HAP-1 (cell line): ENCODE measurements at places on chromosomes 5 and 9.
A peak's percentile ranks its signal among the peaks of the same experiment; 100 is the strongest.

GRCh38 chr9:73152543-73152844, 829 bp downstream of the ANXA1 start:
- DNase-seq: no peak

- DNase-seq: no peak
Observed at GRCh38 chr9:79193001-79193400, 378.8 kb upstream of the TLE4 start.

- no peak for DNase-seq
Observed at GRCh38 chr5:6705088-6705487, 8.1 kb upstream of the TENT4A start.

DNA sequence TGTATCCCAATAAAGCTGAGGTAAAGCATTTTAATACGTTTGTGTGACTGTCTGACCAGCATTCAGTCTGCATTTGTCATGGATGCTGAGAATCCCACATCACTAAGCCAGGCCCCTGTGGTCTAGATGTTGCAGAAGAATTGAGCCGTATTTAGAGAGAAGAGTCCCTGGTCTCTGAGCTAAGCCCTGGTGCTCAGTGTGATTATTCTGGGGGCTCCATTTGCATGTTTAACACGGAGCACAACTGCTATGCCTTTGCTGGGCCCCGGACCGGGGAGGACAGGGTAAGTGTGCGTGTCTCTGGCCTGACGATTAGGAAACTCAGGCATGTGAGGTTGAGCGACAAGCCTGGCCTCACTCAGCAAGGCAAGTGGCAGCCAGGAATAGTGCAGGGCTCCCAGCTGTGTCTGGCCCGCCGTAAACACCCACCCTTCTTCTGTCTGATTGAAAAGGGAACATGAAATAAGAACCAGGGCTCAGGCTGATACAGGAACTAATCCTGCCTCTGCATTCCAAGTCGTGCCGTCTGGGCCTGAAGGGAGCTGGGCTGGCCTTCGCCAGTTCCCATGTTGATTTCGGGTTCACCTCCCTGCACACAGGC, 22.3 kb downstream of the FAM78A start:
- DNase-seq: no peak

DNA sequence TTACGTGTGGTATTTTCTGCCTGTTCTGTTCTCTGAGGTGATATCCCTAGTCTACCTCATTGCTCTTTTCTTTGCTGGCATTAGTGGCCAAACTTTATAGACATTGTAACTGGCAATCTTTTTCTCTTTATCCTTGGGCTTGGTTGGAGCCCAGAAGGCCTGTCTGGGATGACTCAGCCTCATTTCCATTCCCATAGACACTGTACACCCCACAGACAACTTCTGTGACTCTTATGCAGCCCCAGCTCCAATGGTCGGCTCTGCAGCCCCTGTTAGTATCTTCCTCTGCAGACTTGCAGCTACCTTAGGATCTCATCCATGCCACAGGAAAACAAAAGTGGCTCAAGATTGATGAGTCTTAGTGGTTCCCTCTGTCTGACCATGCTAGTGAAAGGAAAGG, 79.8 kb downstream of the CFAP95 start:
- no peak for DNase-seq

DNA sequence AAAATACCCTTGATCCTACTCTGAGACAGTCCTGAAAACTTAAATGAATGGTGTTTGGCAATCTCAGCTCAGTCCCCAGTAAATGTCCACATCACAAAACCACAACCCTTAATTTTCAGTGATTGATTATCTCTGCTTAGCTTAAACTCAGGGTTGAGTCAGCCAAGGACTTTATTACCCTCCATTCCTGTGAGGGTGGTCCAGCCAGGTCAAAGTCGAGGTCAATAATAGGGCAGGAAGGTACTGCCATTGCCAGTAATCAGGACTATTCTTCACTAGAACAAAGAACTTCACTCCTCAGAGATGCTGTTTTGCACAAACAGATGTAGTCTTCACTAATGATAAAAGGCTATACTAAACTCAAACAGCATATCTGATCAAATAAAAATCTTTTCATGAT, 499.4 kb downstream of the ISL1 start:
- no peak for DNase-seq

DNA sequence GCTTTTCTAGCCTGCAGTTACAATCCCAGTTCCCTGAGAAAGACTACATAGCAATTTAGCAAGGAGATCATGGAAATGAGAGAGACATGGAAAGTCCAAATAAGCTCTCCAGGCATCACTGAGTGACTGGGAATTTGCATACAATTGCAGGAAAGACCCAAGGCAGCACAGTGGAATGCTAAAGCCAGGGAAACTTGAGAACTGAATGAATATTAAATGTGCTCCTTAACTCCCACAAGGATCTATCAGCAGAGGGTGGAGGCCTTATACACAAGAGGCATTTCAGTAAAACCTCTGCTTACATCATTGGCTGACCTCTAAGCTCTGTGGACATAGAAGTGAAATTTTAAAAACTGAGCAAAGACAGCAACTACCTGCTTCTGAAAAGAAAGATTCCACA, 355.6 kb upstream of the DAB2 start:
- DNase-seq: no peak

- no peak for DNase-seq
Observed at GRCh38 chr9:134626571-134627416, 14.8 kb upstream of the COL5A1 start.

- no peak for DNase-seq
Observed at GRCh38 chr9:37998881-37999587, 70.0 kb downstream of the SHB start.

DNA sequence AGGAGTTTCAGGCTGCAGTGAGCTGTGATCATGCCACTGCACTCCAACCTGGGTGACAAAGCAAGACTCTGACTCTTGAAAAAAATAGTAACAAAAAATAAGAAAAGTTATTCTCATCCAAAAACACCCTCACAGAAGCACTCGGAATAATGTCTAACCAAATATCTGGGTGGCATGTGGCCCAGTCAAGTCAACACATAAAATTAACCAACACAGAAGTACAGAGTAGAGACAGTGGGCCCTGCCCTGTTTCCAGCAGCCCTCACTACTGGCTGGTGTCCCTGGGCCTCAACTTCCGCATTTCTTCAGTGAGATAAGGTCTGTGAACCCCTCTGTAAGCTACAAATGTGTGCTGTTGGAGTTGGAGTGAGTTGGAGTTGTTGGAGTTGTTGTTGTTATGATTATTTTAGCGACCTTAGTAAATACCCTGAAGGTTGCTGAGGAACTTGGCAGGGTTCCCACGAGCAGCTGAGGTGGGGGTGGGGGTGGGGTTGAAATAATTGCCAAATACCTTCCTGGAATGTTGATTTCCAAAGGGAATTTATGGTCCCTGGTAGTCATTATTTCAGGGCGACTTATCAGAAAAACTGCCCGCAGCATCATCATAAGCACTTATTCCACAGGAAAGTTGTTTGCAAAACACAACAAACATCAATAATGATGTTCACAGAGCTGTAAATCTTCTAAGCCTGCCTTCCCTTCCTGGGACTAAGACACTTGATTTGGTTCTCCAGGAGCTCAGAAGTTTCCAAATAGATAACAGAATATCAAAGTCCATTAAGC, 30.2 kb downstream of the C5orf15 start:
- no peak for DNase-seq

DNA sequence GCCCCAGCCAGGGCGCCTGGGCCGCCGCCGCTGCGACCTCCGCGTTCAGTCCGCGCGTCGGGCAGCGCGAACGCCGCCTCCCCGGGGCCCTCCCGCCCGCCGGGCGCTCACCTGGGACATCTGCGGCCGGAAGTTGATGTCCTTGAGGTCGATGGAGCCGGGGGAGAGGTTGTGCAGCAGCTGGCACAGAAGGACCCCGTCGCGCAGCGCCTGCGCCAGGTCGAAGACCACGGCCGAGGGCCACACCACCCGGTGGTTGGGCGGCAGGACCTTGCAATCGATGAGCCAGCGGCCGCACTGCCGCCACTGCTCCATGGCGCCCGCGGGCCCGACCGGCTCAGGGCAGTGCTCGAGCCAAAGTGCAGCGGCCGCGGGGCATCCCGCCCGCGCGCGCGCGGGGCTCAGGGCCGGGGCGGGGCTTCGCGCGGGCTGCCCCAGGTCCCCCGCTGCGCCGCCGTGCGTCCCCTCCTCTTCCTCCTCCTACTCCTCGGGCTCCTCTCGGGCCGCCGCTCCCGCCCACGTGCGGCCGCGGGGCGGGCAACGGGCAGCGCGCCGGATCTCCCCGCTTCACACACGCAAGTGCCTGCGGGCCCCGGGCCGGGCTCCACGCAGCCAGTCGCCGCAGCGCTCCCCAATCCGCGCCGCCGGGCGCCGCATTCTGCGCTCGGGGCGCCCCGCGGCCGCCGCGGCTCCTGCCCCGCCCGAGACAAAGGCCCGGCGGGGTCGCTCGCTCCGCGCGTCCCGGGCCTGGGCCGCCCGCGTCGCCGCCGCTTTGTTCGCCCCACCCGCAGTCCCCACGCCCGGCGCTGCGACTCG, at the start of gene VAV2:
VAV2 (minus strand) TSS at position 361 of the 816 bp plus-strand sequence; CDS start at position 315, 46 bp downstream.
- DNase-seq: peak; percentile 87

DNA sequence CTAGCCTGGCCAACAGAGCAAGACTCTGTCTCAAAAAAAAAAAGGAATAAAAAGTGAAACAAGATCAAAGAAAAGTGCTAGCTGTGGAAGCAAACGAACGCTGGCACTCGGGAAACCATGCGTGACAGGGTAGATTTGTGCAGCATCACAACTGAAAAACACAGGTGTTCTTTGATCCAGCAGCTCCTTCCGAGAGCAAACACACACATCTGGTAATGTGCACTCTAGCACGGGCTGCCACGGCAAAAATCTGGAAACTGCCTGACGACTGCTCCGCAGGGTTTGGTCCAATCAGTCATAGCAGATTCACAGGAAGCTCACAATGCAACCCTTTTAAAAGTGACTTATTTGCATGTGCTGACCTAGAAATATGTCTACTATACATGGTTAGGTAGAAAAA, 80.0 kb downstream of the SYK start:
- DNase-seq: no peak

DNA sequence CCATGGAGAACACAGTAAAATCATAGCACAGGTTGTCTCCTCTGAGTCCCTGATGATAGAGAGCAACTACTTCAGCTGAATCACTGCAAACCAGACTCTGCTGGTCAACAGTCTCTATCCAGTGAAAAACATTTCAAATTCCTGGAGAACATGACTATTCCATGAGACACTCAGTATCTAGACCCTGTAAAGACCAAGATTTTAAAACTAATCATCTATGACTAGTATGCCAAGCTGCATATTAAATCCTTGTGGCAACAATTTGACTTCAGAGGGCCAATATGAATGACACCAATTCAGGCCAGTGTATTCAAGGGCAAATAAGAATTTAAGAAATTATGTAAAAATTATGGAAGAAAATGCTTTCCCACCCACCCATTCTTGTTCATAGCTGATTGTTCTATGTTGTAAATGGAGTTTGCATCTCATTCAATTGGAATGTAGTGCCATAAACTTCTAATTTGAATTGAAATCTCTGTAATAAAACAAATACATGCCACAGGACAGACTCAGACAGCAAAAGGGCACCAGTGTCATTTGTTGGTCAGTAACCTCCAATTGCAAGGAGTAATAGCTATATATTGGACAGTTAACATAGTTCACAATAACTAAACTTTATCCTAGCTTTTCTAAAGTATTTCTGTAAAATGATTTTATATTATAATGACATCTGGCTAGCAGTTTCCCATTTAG, 80.1 kb upstream of the LPAR1 start:
- no peak for DNase-seq

- no peak for DNase-seq
Observed at GRCh38 chr5:71769287-71769686, 50.2 kb downstream of the CARTPT start.

- DNase-seq: no peak
Observed at GRCh38 chr5:52759331-52759730, 28.4 kb upstream of the ITGA1 start.

DNA sequence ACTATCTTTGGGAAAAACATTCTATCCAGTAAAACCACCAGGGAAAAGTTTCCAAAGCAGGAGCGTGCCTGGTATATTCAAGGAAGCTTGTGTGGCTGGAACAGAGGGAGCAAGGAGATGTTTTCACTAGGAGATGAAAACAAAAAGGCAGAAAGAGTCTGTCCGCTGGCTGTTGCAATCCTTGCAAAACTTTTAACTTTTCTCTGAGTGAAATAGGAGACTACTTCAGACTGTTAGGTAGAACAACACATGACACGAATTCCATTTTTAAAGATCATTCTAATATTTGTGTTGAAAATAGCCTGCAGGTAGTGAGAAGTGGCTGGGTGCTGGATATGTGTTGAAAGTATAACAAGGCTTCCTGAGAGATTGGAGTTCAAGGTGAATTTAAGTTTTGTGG, 69.5 kb downstream of the PRR16 start:
- DNase-seq: no peak

GRCh38 chr5:159198063-159199036, 11.0 kb downstream of the RNF145 start:
- DNase-seq: no peak

DNA sequence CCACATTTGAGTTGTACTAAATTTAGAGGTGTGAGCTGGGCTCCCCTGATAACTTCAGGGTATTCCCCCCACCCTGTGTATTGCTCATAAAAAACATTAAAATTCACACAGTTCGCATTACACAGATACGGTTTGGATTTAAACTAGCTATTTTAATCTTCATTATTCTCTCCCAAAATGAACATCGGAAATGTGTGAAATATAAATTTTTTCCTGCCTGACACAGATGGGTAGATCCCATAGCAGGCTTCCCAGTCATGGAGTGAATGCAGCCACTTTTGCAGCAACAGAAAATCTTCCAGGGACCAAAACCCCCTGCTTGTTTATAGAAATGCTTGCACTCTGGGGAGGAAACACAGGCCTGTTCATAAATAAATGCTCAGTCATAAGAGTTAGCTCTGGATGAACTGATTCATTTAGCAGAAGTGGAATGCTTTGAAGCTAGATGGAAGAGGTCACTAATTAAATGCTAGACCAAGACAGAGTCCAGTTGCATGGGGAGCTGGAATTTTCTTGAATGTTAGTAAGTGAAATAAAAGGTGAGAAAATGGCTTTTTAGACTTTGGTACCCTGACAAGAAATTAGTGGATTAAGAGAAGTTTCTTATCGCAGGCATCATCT, 115.6 kb downstream of the PDE8B start:
- DNase-seq: no peak

- no peak for DNase-seq
Observed at GRCh38 chr5:119991625-119992024, 362.3 kb downstream of the FAM170A start.

GRCh38 chr9:36322462-36322861, 64.2 kb upstream of the GNE start:
- DNase-seq: no peak

GRCh38 chr5:160230686-160231527, 1.6 kb downstream of the FABP6 start:
- DNase-seq: no peak

- DNase-seq: no peak
Observed at GRCh38 chr9:95189251-95190098, 128.0 kb downstream of the FANCC start.
